ENCODE measurements at places on chromosomes 11 and 22.

DNA sequence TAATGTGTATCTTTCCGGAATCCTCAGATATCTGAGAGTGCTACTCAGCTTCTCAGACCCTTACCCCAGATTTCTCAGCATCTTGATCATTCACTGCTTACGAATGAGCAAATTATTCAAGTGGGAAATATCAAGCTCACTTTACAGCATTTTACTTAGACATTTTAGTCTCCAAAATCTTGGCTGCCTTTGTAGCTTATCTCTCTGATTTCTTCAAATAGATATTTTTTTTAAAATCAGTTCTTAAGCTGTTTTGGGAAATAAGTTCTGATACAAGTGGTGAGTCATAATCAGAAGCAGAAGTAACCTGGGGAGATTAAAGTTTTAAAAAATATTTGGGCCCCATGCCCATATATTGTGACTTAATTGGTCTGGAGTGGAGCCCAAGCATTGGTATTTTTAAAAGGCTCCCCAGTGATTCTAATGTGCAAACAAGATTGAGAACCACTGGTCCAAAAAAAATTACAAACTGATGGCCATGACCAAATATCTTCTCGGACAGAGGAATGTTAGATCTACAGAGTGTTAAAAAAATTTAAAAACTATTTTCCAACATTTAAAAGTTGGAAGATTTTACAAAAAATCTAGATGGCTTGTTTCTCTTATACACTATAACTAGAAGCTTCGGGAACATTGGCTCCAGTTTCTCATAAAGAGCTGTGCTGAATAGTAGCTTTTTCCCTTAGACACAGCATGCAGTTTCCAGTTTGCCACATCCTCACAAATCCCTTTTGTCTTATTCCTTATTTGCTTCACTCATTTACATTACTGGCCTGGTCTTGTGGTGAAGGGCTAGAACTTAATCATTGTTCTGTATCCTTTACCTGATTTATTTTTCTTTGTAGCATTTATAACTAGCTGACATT is 87.8 kb upstream of the BMAL1 start:
- DNase-seq = no peak

- DNase-seq = no peak
These were observed 351.8 kb downstream of the BUD13 start for GRCh38 chr11:116420770-116421528.

GRCh38 chr22:25403284-25403810 is 161.1 kb upstream of the GRK3 start:
- no peak for DNase-seq

GRCh38 chr11:8317159-8317558 is 53.5 kb upstream of the LMO1 start:
- no peak for DNase-seq

DNA sequence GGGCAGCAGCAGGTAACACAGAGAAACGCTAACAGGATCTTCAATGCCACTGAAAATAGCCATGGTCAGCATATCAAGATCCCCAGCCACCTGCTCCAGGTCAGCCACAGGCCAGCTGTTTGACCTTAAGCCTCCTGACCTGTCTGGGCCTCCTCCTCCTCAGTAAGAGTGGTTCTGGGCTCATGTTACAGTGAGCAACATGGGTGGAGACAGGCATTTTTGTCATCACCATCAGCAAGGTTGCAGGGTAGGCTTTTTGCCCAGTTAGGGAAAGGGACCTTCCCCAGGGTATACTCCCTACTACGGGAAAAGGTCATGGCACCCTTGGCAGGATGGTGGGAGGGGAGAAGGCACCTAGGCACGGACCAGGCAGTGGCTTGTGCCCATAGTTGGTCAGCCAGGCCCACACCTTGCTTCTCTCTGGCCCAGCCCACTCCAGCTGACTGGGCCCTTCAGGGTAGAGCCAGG is 131.8 kb upstream of the PARVA start:
- no peak for DNase-seq

GRCh38 chr11:122696662-122697061 is 41.1 kb downstream of the UBASH3B start:
- peak; percentile 37 for DNase-seq

DNA sequence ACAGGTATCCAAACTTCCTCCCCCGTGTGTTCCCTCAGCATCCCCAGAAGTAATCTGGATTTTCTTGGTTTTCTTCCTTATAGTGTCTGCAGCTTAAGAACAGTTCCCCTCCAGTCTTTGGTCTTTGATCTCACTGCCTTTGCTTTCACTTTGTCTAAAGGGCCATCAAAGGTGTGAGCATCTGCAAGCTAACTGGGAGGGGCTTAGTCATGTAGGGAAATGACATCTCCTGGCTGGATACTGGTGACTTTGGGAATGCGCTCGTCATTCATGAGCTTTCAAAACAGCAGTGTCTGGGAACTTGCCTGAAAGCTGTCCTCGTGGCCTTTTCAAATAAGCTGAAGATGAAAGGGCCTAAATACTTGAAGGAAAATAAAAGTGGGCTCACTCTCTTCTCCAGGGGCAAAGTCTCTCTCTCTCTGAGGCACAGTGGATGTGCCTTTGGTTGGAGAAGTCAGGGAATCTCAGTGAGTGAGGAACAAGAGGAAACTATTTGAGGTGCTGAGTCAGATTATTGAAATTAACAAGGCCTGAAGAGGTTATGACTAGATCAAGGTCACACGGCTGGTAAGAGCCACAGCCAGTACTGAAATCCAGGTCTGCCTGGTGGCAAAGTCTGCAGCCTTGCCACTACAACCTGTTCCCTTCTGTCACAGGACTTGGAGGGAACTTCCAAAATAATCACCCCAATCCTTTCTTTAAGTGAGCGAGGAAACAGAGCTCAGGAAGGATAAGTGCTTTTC is 45.6 kb upstream of the TENM4 start:
- DNase-seq = no peak

DNA sequence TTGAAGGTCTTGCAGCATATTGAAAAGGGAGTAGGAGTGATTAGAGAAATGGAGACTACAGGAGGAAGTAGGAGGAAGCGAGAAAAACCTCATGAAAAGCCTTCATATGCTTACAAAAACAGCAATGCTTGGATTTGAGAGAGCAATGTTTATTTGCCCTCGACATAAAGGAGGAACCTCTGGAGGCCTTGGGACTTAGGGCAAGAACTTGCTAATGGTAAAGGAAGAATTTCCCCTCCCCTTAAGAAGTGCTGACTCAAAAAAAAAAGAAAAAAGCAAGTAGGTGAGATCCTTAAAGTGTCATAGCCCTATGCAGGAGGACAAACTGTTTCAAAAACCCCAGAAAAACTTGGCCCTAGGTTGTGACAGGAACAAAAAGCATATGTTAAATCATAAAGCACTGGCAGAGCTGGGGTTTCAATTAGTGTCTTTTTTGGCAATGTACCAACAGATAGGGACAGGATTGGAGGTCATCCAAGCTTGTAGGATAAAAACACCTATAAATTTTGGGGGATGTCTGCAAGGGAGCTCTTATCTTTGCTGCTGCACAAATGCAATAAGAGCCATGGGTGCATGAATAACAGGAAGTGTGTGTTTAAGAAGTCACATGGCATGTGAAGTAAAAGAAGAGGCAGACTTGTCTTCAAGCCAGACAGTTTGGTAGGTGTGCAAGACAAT is 4.9 kb downstream of the GLYAT start:
- DNase-seq = no peak

- no peak for DNase-seq
These were observed 7.4 kb downstream of the LRRC75B start for GRCh38 chr22:24585461-24585860.

GRCh38 chr22:21106000-21106399 is 60.3 kb downstream of the LRRC74B start:
- no peak for DNase-seq

GRCh38 chr11:10622957-10623791 is 54.7 kb upstream of the LYVE1 start:
- DNase-seq = no peak

DNA sequence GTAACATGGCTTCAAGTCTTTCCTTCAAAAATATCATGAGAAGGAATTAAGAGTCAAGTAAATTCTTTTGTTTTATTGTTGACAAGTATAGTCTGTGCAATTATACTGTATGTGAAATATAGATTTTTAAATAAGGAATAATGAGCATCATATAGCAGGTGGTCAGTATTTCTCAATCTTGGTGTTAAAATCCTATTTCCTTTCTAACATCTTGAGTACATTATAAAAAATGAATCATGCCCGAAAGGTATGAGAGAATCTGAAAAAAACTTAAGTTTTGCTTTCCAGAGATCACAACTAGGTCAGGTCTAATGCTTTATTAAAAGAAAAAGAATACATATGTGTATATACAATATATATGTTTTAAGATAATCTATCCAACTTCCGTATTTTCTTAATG is 53.1 kb downstream of the KIF18A start:
- DNase-seq = no peak

- no peak for DNase-seq
These were observed 251.0 kb upstream of the UBASH3B start for GRCh38 chr11:122404571-122404970.

DNA sequence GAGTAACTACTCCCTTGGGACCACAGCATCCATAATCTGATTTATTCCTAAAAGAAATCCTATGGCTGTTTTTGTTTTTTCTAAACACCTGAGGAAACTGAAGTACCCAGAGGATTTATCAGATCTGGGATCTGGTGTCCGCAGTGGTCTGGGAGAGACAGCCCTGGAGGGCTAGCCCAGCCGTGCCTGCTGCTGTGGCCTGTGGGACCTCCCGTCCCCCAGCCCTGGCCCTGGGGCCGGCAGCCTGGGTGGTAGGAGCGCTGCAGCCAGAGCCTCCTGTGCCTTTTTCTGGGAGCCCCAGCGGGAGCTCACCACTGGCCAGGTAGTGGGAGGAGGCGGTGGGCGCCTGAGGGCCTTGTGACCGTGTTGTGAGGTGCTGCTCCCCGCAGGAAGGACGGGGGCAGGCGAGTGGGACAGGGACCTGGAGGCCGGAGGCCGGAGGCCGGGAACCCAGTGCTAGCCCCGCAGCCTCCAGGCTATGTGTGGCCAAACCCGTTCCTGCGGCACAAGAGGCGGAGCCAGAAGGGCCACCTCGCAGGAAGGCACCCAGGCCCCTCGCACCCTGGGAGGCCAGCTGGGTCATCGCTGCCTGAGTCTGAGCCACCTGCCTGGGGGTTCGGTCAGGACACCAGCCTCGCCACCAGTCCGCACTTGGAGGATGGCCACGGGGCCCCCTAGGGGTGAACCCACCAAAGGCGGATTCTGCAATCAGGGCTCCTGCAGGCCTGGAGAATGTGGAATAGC is 18.2 kb upstream of the C11orf96 start:
- no peak for DNase-seq

- DNase-seq = no peak
These were observed 87.0 kb upstream of the CLNS1A start for GRCh38 chr11:77724636-77725035.

GRCh38 chr11:44917741-44918140 is 32.9 kb downstream of the TP53I11 start:
- DNase-seq = no peak

- DNase-seq = no peak
These were observed 56.2 kb downstream of the BUD13 start for GRCh38 chr11:116716621-116717020.

DNA sequence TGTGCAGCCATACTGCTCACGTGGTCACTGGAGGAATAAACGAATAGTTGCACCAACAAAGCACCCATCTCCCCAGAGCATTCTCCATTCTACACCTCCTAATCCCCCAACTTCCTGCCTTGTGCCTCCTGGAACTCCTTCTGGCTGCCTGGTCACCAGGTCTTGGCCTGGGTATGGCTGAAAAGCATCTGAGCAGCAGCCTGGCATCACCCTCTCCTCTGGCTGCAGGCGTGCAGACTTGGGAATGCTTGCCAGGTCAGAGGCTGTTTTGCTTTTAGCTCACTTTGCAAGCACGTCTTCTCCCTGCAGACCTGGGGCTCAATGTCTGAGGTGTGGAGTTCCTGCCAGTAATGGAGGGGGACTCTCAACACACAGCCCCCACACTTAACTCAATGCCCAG is 33.3 kb upstream of the KCNJ11 start:
- no peak for DNase-seq

GRCh38 chr11:1570896-1571759 is 943 bp downstream of the DUSP8 start:
- DNase-seq = no peak

- peak; percentile 14 for DNase-seq
These were observed 629 bp downstream of the PSMA1 start for GRCh38 chr11:14519597-14519916.

GRCh38 chr22:38513063-38513462 is 7.0 kb upstream of the DDX17 start:
- DNase-seq = no peak

DNA sequence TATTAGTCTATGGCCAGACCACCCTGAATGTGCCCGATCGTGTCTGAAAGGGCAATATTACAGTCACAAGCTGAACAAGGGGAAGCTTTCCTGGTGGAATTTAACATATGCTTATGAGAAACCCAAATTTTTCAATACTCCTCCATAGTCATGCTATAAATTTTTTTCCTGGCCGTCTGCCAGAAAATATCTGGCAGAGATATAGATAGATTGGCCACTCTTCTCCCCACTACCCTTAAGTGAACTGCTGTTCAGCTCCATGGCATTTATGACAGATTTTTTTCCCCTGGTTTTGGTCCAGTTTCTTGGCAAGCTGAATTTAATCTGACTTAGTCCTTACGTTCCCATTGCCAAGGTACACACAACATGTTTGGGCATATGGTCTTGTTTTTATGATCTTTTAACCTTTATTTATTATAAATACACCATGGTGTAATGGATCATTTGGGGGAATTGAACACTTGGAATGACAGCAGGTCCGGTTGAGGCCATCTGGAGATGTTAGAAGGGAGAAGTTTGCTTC is 328.5 kb downstream of the CNTN5 start:
- DNase-seq = no peak

GRCh38 chr22:32897400-32897799 is 95.9 kb downstream of the TIMP3 start:
- no peak for DNase-seq

- no peak for DNase-seq
These were observed 14.1 kb downstream of the LPXN start for GRCh38 chr11:58561394-58562098.

DNA sequence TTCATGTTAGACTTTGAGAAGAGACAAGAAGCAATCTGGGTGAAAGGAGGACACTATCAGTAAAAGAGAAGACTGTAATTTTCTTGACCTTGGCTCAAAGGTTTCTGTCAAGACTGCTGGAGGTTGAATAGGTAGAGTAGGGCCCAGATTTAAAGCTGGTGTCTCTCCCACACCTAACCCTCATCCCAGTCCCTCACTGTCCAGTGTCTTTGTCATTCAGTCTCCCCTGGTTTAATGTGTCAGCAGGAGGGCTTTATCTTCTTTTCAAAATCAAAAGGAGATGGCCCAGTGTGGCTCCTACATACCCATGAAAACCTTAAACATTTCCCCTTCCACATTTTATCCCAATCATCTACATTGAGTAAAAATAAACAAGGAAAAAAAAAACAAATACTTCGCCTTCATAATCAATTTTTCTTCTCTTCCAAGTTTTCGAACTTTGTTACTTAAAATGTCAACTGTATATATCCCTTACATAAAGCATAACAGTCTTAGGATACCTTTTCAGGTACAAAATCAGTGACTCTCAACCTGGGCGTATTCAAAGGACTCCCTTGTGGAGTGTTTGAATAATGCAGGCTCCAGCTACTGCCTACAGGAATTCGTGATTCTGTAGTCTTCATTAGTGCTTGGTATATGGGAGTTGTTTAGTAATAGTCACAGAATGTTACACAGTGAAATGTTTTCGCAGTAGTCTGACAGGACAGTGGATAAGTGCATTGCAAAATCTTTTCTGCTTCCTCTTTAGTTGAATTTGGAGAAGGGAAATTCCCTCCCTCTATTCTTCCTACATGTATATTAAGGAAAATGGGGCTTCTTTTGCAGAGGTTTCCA is 87.2 kb downstream of the FAT3 start:
- DNase-seq = no peak
